ENCODE measurements at places on chromosomes 2 and 18. TPM values are rescaled to one million over a fixed set of nuclear protein-coding genes. Genes with fewer than 3 reads are reported as not detected.

DNA sequence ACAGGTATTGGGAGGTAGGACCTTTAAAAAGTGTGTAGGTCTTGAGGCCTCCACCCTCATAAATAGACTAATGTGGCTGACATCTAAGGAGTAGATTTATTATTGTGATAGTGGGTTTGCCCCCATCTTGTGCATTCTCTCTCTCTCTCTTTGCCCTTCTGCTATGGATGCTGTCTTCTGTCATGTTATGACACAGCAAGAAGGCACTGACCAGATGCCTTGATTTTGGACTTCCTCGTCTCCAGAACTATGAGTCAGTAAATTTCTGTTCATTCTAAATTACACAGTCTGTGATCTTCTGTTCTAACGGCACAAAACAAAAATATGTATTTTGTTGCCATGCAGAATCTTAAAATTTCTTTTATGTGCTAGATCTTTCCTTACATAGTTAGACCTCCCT is 66.9 kb downstream of the ATAD2B start:
- DNase-seq, result no peak
- no peaks in the 10 kb centered on the region for H3K27me3 ChIP-seq

DNA sequence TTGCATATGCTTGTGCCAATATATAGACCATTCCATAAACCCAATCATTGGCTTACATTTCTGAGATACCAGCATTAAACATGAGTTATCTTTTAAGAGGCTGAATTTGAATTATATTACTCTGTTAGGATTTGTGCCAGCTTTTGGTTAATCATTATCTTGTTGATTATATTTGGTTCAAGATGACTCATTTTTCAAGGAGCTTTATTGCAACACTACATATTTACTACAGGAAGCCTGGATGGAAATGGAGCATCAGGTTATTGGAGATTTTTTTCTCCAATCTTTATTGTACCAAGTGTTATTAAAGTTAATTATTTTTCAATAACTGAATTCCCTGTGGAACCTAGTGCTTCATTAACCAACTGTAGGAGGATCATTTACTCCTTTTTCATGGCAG is 26.4 kb downstream of the EML4 start:
- no peak for DNase-seq
- no peak overlapping the region for H3K27ac ChIP-seq
- H3K27me3 ChIP-seq, result no peaks in the 10 kb centered on the region
- no peak overlapping the region for H3K4me3 ChIP-seq
- H3K4me1 ChIP-seq, result peaks cover 18% of the 10 kb centered on the region
- no peaks in the 10 kb centered on the region for H3K36me3 ChIP-seq

DNA sequence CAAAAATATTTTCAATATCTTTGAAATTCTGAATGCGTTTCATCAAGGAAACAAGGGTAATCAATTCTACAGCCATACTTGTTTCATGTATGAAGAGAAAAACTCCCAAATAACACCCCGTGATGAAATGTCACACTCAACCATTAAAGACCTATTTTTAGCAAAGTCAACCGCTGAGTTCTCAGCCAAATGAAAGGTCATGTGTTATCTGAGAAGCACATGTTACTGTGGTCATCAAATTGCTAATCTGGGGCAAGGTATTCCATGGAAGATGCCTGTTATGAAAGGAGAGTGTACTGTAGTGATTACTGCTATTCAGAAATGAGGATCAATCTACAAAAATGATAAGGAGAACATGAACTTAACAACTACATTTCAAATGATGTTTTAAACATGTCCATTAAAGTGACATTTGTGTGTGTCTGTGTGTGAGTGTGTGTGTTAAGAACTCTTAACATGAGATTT is 126.7 kb downstream of the BCL2 start:
- H3K4me3 ChIP-seq, result no peak overlapping the region
- H3K4me1 ChIP-seq, result peaks cover 3% of the 10 kb centered on the region
- no peak for DNase-seq

GRCh38 chr2:29262681-29263260 is 147.6 kb downstream of the CLIP4 start:
- H3K4me3 ChIP-seq, result no peak overlapping the region
- DNase-seq, result no peak
- no peaks in the 10 kb centered on the region for H3K36me3 ChIP-seq
- no peaks in the 10 kb centered on the region for H3K27me3 ChIP-seq
- peak overlapping the region; percentile 59 for H3K27ac ChIP-seq

DNA sequence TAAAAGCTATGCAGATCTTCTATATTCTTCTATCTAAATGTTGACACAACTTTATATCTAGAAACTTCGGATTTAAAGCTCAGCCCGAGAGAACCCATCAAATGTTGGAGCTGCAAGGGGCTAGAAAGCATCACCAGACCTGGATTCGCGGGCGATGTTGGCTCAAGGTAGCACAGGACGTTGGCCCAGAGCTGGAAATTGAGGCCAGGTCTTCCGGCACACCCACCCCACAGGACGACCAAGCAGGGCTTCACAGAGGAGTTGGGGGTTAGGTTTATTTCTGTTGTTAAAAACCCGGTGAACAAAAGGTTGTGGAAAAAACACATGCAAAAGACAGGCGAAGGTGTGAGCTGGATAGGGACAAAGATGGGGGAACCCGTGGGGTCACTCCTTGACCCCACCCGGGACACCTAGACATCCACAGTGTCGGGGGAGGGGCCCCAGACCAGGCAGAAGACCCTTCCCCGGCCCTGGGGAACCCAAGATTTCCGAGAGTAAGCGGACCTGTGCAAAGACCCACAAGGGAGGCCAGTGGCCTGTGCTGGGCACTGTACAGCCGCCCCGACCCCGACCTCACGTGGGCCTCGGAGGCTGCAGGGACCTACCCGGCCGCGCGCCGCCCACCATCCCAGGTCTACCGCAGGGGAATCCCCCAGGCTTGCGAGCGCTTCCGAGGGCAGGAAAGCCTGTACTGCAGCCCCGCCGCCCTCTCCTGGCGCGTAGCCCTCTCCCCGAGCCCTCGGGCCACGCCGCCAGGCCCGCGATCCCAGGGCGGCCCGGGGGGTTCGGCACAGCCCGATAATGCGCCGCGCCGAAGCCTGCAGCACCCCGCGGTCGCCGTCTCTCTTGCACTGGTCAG is 1.8 kb upstream of the AGBL5 start:
- H3K4me3 ChIP-seq, result peak overlapping the region; percentile 99
- peaks cover 32% of the 10 kb centered on the region for H3K4me1 ChIP-seq
- H3K27ac ChIP-seq, result peak overlapping the region; percentile 98
- DNase-seq, result peak; percentile 51

GCG gene
- total RNA-seq, result 0.27 TPM

DNA sequence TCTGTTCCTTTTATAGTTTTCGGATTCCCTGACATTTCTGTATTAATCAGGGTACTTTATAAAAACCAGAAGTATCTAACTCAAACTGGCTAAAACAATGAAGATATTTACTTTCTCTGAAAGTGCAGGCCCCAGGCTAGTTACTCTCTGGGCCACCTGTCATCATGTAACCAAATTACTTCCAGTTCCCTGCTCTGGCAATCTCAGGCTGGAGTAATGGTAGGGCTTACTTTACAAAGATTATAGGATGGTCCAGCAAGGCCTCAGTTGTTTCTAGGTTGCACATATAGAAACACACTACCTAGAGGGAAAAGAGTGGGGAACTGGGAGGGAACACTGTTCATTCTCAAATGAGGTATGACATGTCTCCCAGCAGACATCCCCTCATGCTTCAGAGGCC is 74.8 kb downstream of the CHST9 start:
- peaks cover 3% of the 10 kb centered on the region for H3K4me1 ChIP-seq
- no peaks in the 10 kb centered on the region for H3K27me3 ChIP-seq
- H3K36me3 ChIP-seq, result no peaks in the 10 kb centered on the region
- no peak overlapping the region for H3K27ac ChIP-seq
- no peak for DNase-seq
- no peak overlapping the region for H3K4me3 ChIP-seq

- no peaks in the 10 kb centered on the region for H3K27me3 ChIP-seq
- H3K4me3 ChIP-seq, result no peak overlapping the region
Observed at GRCh38 chr2:191931329-191931728, 84.4 kb upstream of the CAVIN2 start.

RIT2 gene
- not detected for total RNA-seq

DNA sequence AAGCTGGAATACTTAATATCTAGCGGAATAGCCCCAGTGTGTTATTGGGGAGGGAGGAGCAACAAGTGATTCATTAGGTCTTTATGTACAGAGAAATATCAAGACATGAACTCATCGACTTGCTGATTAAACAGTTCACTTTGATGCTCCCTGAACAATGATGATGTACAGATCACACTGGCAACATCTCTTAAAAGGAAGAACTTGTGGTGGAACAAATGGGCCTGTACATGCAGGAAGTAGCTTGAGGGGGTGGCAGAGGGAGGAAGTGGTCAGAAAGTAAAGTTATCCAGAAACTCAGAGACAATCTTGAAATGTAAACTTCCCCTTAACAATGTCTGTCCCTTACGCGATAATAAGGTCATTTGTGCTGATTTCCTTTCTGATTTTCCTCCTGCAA is 90.5 kb downstream of the NXPH2 start:
- no peaks in the 10 kb centered on the region for H3K4me1 ChIP-seq
- H3K36me3 ChIP-seq, result no peaks in the 10 kb centered on the region
- no peak overlapping the region for H3K4me3 ChIP-seq
- DNase-seq, result no peak
- no peaks in the 10 kb centered on the region for H3K27me3 ChIP-seq

GRCh38 chr2:137133225-137133624 is 367.9 kb downstream of the THSD7B start:
- no peak for DNase-seq
- H3K27ac ChIP-seq, result no peak overlapping the region
- H3K27me3 ChIP-seq, result no peaks in the 10 kb centered on the region
- H3K36me3 ChIP-seq, result no peaks in the 10 kb centered on the region

- H3K27ac ChIP-seq, result no peak overlapping the region
- H3K27me3 ChIP-seq, result no peaks in the 10 kb centered on the region
- H3K4me3 ChIP-seq, result no peak overlapping the region
- DNase-seq, result no peak
Observed at GRCh38 chr2:221468317-221468716, 103.8 kb downstream of the EPHA4 start.

- peaks cover 10% of the 10 kb centered on the region for H3K4me1 ChIP-seq
- no peaks in the 10 kb centered on the region for H3K27me3 ChIP-seq
Observed at GRCh38 chr2:236762628-236763027, 193.0 kb downstream of the ACKR3 start.

DNA sequence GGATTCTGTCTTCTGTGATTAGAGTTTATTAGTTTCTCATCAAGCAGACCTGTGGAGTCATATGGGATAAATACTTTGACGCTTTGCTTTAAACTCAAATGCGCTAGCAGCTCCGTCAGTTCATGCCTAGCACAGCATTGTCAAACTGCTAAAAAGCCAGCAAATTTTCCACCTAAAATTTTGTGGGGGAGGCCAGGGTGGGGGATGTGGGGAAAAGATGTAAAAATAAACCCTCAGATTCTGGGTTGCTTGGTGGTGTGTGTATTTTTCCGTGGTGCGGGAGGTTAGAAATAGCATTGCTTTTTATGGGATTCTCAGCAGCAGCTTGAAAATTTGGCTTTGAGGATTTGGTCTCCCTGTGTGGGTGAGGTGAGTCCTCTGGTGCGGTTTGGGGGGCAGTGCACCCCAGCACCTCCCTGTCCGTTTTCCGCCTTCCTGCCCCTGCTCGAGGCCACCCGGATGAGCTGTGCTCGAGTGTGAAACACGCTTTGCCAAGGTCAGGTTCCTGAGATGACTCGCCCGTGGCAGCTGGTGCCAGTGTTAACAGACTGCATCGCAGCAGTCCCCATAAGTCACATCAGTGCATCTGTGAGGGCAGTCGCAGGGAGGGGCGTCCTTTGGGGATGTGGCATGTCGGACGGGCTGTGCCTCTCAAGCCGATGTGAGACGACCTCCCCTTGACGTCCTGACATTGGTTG is 65.9 kb downstream of the LDLRAD4 start:
- no peak for DNase-seq
- no peak overlapping the region for H3K27ac ChIP-seq
- peaks cover 20% of the 10 kb centered on the region for H3K4me1 ChIP-seq
- H3K36me3 ChIP-seq, result peaks cover 5% of the 10 kb centered on the region
- H3K27me3 ChIP-seq, result no peaks in the 10 kb centered on the region

KYNU gene
- total RNA-seq, result 0.26 TPM

ASXL2 gene
- 25.5 TPM for total RNA-seq

All from neural crest cell (in vitro differentiated cells).